HCT116 (cell line): ENCODE measurements at places on chromosomes 5 and 9.

- DNase-seq = no peak
Measured at GRCh38 chr9:100473276-100474081, 530 bp downstream of the TMEFF1 start.

DNA sequence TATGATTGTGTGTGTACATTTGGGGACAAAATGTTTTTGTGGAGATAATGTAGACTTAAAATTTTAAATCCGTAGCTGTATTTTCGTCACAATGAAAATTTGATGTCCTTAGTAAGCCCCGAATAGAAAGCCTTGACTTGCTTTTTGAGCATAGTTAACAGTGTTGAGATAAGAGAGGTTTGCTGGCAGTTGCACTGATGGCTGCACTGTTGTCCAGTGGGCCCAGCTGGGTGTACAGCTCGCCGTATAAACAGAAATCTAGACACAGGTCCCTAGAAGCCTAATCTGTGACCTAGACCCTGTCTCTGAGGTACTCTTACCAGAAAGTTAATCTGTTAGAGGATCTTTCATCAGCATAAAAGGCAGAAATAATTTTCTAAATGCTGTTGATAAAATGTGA is 271.3 kb upstream of the DMRT1 start:
- DNase-seq = no peak

- DNase-seq = no peak
Measured at GRCh38 chr5:149550594-149551226, 529 bp downstream of the CSNK1A1 start.

GRCh38 chr9:95666785-95667155 is 150.0 kb upstream of the PTCH1 start:
- DNase-seq = no peak

- no peak for DNase-seq
Measured at GRCh38 chr9:123470121-123470782, 114.3 kb downstream of the CRB2 start.

DNA sequence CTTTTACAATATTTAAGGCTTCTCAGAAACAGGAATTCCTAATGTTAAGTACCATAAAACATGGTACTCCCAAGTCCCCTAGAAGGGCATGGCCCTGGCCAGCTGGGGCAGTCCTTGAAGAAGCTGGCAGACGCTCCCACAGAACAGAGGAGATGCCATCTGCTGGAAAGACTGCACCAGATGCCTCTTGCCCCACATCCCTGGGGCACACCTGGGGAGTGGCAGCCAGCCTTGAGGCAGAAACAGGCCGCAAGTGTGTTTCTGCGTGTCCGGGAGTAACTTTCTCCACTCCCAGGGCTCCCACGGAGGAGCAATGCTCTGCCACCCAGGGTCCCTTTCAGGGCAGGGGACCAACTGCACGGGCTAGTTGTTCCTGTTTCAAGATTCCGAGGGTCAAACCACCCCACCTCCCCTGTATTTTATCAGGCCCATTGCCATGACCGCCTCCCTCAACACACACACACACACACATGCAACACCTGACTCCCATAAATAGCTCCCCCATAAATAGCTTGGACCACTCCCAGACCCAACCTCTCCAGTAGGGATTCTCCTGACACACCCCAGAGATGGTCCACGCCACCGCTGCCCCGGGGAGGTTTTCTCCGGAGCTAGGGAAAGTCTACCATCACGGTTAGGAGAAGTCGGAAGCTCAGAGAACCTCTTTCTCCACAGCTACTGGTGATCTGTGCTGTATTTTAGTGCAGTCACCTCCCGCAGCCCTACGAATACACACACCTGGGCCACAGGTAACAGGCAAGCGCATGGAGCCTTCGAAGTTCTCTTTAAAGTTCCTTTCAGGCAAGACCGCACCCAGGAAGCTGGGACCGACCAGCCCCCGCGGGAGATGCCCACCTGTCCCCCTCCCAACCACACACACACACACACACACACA is 1.5 kb downstream of the SPOCK1 start:
- DNase-seq = no peak

GRCh38 chr9:68619636-68620035 is 79.0 kb upstream of the TMEM252 start:
- DNase-seq = no peak

- no peak for DNase-seq
Measured at GRCh38 chr5:9720361-9720760, 90.2 kb upstream of the TAS2R1 start.

- DNase-seq = no peak
Measured at GRCh38 chr5:180128671-180129261, 57.2 kb upstream of the RNF130 start.

DNA sequence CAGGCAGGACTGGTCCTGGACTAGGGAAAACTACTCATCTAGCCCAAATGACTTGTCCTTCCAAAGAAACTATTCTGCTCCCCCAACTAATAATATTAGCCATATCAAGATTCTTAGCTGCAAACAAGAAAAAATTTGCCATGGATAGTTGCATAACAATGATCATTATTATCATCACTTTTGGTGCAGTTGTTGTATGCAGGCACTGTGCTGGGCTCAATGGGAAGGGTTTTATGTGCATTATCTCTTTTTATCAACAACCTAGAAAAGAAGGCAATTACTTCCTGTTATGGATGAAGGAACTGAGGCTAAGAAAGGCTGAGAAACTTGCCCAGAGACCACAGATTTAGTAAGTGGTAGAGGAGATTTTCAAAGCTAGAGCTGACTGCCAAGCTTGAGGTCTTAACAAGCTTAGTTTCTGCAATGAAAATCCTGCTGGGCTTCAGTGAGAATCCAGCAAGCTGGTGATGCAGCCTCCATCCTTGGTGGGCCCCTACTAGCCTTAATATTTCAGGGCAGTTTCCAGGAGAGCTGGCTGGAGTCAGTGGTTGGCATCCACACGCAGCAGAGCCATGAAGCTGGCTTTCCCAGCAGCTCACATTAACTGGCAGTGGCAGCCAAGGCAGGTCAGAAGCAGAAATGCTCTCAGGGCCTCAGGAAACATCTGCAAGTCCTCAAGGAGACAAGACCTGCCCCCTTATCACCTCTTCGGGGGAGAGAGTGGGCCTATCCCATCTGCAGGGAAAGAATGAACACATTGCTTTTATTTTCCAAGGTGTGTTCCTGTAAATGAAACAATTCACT is 20.5 kb upstream of the MEGF9 start:
- DNase-seq = no peak

- peak; percentile 65 for DNase-seq
Measured at GRCh38 chr5:172443441-172444109, 10.8 kb downstream of the SH3PXD2B start.

- no peak for DNase-seq
Measured at GRCh38 chr5:132751444-132751843, 4.2 kb downstream of the CCNI2 start.

DNA sequence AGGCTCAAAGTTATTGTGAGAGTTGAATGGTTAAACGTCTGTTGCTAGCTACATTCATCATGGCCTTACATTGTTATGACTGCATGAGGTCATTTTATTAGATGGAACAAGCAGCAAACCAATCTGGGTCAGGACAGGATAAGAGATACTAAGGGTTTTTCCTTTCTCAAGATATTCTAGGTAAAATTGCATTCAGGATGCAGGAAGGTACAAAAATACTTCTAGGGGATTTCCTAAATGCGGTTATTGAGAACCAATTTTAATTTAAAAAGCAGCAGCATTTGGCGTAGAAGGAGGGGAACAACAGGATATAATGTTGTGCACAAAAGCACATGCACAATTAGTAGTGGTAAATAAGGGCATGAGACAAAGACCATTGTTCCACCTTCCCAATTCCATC is 39.2 kb upstream of the LURAP1L start:
- no peak for DNase-seq
